GM23338 (cell line): ENCODE measurements at places on chromosomes 4 and X.

- no peaks in the 10 kb centered on the region for H3K27me3 ChIP-seq
- no peaks in the 10 kb centered on the region for H3K4me1 ChIP-seq
- no peak overlapping the region for H3K27ac ChIP-seq
- DNase-seq = no peak
These were observed 103.6 kb upstream of the BCOR start for GRCh38 chrX:40201329-40201885.

GRCh38 chr4:145937971-145938611 lies 532 bp downstream of the ZNF827 start:
- no peaks in the 10 kb centered on the region for H3K36me3 ChIP-seq
- peak; percentile 80 for DNase-seq
- peaks cover 37% of the 10 kb centered on the region for H3K4me1 ChIP-seq
- H3K27me3 ChIP-seq = no peaks in the 10 kb centered on the region

DNA sequence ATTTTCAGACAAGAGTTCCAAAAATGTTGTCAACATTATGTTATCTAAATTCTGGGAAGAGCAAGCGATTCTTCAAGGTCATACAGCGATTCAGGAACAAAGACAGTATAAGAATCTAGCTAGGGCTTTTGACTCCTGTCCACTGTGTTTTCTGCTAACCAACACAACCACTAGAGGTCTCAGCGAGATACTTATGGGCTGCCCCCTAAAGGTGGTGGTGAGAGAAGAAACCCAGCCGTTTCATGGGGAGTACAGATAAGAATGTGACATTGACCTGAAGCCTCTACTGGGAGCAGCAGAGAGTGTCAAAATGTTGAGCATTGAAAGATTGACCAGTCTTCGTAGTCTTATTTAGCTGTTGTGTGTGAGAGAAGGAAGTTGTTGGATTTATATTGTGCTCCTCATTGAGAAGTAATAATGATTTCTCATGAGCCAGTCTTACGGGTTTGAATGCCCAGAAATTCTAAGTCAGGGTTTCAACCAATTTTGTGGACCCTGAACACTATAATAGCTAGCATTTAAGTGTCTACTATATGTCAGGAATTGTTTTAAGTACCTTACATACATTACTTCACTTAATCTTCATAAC lies 168.3 kb downstream of the SPRY1 start:
- H3K4me3 ChIP-seq = no peak overlapping the region
- no peaks in the 10 kb centered on the region for H3K36me3 ChIP-seq

- no peaks in the 10 kb centered on the region for H3K36me3 ChIP-seq
- H3K27ac ChIP-seq = no peak overlapping the region
- no peak for DNase-seq
- H3K27me3 ChIP-seq = no peaks in the 10 kb centered on the region
These were observed 147.5 kb upstream of the FAM241A start for GRCh38 chr4:111997785-111998184.

DNA sequence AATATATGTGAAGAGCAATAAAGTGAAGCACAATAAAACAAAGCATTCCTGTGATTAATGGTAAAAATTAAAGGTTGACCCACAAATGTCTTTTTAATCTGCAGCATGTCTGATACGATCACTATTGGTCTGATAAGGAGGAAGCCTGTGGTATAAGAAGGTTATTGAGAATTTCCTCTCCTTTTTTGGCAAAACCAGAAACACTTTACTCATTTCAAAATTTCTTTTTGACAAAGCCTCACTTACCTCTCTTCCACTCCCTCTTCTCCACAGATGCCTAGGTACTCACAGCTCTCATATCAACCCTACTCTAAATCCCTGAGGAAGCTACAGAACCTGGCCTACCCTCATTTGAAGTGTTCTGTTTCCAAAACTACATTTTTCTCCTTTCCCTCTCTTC lies 56.1 kb downstream of the TSPAN5 start:
- H3K4me3 ChIP-seq = no peak overlapping the region
- peaks cover 17% of the 10 kb centered on the region for H3K36me3 ChIP-seq
- DNase-seq = no peak
- no peak overlapping the region for H3K27ac ChIP-seq
- peaks cover 35% of the 10 kb centered on the region for H3K4me1 ChIP-seq
